ENCODE measurements at places on chromosomes 3 and 15.
A peak's percentile ranks its signal among the peaks of the same experiment; 100 is the strongest.

DNA sequence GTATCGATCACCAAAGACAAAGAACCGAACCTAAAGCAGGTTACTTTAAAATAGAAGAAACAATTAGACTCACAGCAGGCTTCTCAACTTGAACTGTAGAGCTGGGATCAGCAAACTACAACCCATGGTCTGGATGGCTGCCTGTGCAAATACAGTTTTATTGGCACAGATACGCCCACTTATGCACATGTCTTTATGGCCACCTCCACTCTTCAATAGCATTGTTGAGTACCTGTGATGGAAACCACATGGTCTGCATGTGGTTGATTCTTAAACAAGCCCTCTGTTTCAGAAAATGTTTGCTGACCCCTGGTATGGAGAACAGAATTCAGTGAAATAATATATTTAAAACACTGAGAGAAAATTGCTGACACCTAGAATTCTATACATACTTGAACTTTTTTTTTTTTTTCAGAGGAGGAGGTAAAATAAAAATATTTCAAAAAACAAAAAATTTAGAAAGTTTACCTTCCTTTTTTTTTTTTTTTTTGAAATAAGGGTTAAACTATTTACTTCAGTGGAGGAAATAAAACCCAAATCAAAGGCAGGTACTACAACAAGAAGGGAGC, 263.8 kb upstream of the ATP10A start:
- DNase-seq: no peak

- no peak for DNase-seq
These were observed 21.1 kb downstream of the MAPK6 start for GRCh38 chr15:52039925-52040781.

DNA sequence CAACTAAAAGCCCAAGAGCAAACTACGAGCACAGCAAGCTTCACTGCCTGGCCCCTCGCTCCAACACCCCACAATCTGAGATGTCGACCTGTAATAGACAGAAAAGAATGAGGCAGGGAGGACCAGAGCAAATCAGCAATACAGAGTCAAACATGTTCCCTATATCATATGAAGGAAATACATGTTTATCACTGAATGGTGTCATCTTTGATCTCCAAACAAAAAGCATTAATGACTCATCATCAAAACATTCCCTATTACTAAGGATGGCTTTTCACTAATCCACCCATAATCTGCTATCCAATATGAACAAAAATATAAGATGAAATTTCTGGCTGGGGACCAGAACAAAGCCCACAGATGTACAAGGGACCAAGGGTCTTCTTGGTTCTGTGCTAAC, 34.7 kb downstream of the MYO5A start:
- DNase-seq: no peak

DNA sequence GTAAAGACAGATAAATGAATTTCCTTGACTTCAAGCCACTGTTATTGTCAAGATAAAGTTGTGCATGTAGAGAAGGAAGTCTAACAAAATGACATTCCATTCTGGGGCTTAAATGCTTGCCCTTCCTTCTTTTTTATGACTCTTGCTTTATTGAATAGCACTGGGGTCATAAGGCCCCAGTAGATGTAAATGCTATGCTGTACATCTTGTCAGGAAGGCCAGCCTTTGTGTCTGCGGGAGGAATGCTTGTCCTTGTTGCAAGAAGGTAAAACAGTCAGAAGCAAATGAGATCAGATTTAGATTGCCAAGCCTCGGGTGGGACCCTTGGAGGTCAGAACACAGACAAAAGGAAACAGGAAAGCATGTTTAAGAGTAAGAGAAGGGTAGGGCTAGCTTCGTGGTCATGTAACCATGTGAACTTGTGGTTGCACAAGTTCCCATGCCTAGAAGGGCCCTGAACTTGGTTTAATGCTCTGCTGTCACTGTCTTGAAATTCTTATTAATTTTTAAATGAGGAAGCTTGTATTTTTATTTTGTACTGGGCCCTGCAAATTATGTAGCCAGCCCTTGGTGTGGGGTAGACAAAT, 81.5 kb downstream of the PPM1L start:
- DNase-seq: no peak

- DNase-seq: no peak
These were observed 121.9 kb upstream of the STAC start for GRCh38 chr3:36258421-36258820.

DNA sequence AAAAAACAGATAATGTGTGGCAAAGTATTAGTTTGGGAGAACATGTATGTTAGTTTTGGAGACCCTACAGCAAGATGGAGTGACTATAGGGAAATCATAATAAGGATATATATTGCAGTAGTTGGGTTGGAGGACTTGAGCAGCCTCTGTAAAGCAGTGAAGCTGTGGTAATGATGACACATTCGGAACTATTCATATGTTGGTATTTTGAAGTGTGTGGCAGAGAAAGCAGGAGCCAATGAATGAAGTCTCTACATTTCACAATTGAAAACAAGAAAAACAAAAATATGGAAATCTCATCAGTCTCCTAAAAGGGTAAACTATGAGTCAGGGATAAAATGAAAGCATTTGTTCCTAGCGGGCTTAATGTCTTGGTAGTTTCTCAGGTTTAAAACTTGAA, 645.9 kb downstream of the OTOL1 start:
- DNase-seq: no peak

- DNase-seq: no peak
These were observed 88.5 kb downstream of the MYLK start for GRCh38 chr3:123795471-123796251.

DNA sequence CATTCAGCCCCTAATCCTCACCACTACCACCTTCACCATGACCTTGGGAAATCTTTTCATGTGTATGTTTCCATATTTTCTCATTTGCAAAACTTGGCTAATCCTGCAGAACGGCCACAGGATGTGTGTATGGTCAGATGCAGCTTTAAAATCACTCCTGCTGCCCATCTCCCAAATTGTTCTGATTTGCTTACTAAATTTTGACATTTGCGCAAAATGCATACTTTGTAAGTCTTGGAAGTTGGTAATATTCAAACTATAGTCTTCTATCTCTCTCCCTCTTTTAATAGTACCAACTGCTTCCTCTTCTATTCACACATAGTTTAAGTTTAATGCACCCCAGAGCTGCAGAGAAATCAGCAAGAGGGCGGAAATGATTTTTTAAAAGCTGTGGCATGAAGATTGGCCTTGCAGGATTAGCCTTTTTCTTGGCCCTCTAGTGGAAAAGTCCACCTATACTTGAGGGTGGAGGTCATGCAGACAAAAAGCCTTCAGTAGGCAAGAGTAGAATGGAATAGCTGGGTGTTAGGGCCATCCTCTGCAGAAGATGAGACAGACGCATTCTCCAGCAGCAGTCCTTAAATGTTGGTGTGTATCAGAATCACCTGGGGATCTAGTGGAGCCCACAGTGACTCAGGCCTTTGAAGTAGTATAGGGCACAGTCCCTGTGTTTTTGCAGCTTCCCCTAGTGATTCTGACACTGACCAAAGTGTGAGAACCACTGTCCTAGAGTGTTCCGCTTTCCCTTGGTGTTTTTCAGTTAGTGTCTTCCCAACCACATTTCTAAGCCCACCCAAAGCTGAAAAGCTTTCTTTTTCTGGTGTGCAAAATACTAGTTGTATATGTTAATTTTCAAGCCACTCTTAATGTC, 181.7 kb downstream of the CHST2 start:
- no peak for DNase-seq

- no peak for DNase-seq
These were observed 48.1 kb downstream of the HSPBAP1 start for GRCh38 chr3:122745369-122746021.

- DNase-seq: no peak
These were observed 120.1 kb downstream of the LIPC start for GRCh38 chr15:58551764-58552504.

- DNase-seq: no peak
These were observed 232.7 kb upstream of the ATP10A start for GRCh38 chr15:26095710-26096330.

DNA sequence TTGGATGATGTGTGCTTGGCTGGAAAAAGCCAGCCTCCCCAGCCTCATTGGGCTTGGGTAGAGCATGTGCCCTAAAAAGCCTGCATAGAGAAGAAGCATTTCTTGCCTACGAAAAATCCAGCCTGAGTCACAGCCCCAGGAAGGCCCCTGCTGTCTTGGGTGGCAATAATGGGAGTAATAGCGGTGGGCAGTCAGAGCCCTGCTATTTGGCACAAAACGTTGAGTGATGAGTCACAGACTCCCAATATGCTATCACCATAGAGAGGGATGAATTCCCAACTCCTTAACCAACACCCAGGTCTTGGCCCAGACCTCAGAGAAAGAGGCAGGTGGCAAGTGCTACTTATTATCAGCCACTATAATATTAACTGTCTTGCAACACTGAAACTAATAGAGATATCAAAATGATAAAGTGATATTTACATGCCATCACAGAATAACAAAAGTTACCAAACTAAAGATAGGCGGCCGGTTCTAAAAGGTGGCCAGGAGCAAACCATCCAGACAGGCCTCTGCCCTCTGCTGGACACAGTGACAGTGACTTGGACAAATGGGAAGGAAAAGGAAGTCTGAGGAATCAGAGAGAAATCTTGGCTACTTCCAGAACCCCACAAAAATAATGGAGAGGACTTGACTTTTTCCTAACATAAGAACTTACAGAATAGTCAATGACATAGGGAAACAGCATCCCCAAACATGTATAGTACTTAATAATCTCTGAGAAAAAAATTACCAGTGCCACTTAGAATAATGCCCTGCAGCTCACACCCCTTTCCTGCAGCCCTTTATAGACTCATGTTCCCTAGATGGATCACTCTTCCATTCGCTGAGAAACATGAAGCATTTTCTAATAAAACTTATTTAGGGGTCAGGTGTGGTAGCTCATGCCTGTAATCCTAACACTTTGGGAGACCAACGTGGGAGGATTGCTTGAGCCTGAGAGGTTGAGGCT, 51.9 kb upstream of the MUC13 start:
- no peak for DNase-seq

GRCh38 chr3:172892158-172892557, 141.6 kb downstream of the ECT2 start:
- DNase-seq: no peak

- DNase-seq: peak; percentile 33
These were observed 2.8 kb downstream of the SQOR start for GRCh38 chr15:45637552-45638033.

DNA sequence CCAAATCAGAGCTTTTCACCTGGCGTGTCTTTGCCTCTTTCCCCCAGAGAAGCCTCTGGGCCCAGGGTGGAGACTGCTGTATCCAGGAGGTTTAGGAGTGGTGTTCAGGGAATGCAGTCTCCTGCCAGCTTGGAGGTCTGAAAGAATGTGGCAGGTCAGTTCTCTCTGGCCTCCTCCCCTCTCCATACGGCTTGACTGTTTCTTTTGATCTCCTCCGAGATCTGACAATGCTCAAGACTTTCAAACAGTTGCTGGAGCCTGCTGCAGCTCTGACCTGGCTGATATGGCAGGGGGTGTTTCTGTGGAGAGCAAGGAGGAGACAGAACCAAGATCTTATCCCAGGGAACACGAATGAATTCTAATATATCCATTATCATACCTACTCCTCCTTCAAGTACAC, 24.7 kb upstream of the TM4SF4 start:
- DNase-seq: no peak

DNA sequence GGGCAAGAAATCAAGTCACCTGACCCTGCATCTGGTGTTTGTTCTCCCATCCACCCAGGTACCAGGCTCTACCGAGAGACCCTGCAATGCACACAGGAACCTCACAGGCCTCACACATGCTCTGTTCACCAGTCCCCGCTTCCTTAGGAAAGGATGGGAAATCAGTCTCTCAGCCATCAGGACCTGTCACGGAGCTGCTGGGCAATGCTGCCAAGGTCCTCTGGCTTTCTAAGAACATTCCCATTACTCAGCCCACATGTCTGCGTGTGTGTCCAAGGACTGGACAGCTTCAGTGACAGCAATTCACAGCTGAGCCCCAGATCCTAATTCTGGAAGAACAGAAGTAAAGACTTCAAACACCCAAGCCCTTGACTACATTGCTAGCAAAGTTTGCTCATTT, 6.5 kb upstream of the SRGAP3 start:
- DNase-seq: no peak

DNA sequence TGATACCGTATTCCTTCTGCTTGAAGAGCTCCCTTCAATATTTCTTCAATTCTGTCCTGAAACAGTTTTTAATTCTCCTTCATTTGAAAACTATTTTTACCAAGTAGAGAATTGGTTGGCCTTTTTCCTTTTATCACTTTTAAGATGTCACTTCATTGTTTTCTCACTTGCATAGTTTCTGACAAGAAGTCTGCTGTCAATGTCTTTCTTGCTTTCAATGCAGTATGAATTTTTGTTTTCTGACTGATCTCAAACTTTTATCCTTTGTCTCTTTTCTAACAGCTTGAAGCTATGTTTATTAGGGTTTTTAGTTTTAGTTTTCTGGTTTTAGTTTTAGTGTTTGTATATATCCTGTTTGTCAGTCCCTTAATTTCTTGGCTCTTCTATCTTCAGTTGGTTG, 364.8 kb upstream of the TPRG1 start:
- no peak for DNase-seq

DNA sequence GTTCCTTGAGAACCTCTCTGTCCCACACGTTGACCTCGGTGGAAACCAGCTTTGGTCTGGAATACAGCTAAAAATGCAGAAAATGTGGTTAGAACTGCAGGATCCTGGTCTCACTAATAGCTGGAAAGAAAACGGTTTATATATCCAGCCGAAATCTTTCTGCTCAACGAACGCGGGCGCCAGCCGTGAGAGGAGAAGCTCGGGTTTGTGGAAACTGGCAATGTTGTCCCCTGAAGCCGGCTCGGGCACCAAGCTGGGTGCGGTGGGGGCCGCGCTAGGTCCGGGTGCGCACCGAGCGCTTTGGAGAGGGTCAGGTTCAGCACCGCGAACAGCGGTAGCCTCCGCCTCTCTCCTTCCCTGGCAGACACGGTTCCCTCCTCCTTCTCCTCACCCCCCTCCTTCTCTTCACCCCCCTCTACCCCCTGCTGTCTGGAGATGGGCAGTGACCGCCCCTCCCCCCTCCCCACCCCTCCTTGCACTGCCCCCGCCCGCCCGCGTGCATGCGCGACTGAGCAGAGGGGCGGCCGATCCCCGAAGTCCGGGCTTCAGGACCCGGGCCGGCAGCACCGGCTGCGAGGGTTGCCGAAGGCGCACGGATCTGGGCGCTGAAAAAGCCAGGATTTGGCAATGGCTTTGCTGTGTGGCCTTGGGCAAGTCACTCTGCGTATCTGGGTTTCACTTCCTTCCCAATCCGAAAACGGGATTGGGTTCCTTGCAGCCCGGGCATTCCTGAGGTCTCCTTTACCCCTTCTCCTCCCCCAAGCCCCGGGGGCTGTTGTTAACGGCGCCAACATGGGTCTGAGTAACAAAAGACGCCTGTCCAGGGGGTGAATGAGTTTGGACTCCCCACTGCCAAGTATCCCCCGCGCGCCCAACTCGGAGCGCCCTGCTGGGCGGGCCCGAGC, at the start of gene SKOR1:
SKOR1 (plus strand) TSS at position 534 of the 905 bp plus-strand sequence; CDS start at position 628, 94 bp downstream.
- DNase-seq: no peak

- no peak for DNase-seq
These were observed 283.0 kb downstream of the UACA start for GRCh38 chr15:70480196-70480856.

Measured in stimulated activated CD4-positive, alpha-beta T cell treated with anti-CD3 and anti-CD28 coated beads, Interleukin-15, amount 100 ng/mL, for 1 hour (primary cell).